ENCODE measurements at places on chromosomes 4 and X.

DNA sequence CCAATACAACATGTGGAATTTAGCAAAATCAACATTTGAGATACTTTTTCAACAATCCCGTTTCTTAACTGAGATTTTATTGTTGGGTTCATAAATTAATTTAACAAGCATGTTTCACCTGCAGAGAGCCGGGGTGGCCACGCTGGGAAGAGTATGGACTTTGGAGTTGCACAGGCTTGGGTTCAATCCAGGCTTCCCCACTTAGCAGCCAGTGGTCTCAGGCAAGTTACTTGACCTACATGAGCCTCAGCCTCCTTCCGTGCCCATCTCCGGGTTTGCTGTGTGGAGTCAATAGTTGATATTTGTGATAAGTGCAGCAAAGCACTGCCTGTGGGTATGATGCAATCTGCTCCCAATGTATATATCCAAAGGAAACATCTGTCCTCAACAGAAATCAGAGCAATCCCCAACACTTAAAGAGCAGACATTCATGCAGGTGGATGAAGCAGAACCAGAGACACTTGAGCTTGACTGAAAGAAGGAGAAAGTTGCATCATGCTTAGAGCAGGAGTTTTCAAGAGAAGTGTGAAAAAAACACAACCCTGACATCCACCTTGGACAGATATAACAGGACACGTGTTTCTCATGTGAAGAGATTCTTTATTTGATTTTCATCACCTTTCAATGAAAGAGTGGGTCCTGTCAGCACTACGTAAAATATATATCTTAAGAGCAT is 5.1 kb downstream of the CYTL1 start:
- ATAC-seq = no peak

DNA sequence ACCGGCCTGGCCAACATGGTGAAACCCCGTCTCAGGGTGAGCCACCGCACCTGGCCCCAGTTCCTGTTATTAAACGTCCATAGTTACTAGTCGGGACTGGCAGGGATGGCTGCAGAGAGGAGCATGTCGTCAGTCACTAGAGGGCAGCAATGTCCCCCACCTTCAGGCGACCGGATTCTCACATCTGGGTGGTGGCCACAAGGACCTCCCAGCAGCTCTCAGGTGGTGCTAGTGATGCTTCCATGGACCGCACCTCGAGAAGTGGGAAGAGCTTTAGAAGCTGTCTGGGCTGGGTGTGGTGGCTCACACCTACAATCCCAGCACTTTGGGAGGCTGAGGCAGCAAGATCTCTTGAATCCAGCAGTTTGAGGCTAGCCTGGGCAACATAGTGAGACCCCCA is 13.3 kb upstream of the IL3RA start:
- ATAC-seq = peak; percentile 72

- no peak for ATAC-seq
These were observed 74.3 kb upstream of the GUCY1A1 start for GRCh38 chr4:155592179-155592937.

DNA sequence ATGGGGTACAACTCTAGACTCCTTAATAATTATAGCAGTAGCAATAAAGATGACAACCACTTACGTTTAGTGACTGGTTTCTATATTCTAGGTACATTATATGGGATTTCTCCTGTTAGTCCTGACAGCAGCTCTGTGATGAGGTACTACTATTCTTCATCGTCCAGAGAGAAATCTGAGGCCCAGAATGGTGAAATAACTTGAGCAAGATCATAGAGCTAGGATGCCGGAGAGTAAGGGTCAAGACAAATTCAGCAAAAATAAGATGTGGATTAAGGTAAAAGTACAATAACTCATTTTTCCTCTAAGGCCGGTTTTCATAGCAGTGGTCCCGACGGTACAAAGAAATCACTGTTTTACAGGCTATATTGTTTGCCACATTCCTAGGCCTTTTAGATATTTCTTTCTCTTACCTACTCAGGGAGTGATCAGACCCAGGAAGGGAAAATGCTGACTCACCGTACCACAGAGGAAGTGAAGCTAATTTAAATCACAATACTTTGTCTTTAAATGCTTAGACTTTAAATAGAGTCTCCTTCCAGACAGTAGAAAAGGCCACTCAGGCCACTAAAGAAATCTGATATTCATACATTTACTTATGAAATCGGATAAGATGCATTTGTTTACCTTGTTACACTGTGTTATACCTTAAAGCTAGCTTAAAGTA is 2023.0 kb upstream of the AGA start:
- ATAC-seq = no peak

DNA sequence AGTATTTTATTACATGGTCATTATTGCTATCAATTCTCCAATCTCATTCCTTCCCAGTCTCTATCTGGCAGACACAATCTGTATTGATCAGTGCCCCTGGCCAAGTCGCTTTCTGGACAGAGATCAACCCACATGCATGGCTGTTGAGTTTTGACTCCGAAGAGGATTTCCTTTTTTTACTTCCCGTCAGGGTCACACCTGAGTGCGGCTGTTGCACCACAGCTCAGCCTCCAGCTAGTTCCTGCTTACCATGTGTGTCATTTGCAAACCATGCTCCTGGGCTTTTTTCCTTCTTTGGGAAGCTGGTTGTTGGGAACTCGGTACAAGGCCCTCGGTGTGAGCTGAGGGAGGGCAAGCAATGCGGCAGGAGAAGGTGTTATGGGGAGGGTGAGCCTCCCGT is 11.7 kb downstream of the MAGED2 start:
- ATAC-seq = no peak

Data from activated CD4-positive, CD25-positive, alpha-beta regulatory T cell treated with anti-CD3 and anti-CD28 coated beads, Interleukin-2, amount 50 U/mL, for 24 hours (primary cell).